Small intestine (tissue), 16 donors: ENCODE measurements at places on chromosomes 16 and 17.

DNA sequence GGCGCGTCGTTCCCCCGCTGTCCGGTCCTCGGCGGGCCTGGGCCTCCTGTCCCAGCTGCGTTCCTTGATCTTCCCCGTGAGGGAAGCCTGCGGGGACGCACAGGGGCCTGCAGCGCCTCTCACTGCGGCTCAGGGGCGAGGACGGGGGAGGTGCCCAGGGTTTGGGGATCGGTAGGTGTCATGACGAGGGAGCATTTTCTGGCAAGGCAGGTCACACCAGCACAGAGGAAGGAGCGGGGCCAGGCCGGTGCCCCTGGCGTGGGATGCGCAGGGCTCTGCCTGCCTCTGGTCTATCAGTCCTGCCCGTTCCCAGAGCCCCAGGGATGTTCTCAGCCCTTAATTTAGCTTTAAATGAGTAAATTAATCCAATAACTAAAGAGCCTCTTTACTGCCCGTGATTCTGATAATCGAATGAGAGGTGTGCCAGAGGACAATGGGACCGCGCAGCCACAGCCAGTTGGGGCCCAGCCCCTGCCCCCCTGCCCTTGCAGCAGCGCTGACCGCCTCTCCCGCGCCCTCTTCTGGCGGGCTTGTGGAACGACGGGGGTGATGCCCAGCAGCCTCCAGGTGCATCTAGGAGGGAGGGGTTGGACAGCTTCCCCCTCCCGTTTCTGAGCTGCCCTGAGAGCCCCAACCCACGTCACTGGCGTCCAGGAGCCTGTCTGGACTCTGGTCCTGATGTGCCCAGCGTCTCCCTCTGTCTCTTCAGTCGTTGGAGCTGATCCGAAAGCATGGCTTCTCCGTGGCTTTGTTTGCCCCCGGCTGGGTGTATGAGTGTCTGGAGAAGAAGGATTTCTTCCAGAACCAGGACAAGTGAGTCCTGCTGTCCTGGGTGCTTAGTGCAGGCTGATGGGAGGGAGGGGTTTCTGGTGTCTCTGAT lies 7.9 kb downstream of the ENGASE start:
- peak; percentile 49 for DNase-seq

- no peak for DNase-seq
These were observed 432.7 kb downstream of the SLC39A11 start for GRCh38 chr17:72659811-72660210.

DNA sequence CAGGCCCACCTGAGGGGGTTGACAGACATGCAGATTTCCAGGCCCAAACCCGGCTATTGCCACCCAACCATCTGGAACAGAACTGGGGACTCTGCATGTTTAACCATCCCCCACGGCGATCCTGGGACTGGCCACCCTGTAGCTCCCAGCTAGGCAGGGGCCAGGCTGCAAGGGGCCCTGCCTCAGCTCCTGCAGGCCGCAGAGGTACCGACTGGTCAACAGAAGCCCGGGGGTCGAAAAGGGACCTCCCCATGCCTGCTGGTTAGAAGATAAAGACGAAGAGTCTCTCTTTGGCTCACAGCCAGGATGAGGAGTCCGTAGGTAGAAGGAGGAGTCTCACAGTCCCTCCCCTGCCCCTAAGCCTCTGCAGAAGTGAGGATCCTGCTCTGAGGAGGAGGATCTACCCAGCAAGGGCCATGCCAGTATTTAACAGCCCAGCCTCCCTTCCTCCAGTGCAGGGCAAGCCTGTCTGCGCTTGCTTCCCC lies 223.4 kb upstream of the TNRC6C start:
- DNase-seq: no peak

GRCh38 chr16:85251225-85251760 lies 139.0 kb upstream of the CIBAR2 start:
- no peak for DNase-seq

- DNase-seq: no peak
These were observed 26.4 kb downstream of the DHX38 start for GRCh38 chr16:72120026-72120425.

GRCh38 chr17:48850792-48851323 lies 20.0 kb downstream of the CALCOCO2 start:
- DNase-seq: no peak

- DNase-seq: no peak
These were observed 45.8 kb downstream of the IRF8 start for GRCh38 chr16:85944572-85945423.

- DNase-seq: no peak
These were observed 2.6 kb upstream of the ANKRD40CL start for GRCh38 chr17:50769884-50770283.

- no peak for DNase-seq
These were observed 54.0 kb downstream of the CNGB1 start for GRCh38 chr16:57916735-57917438.

DNA sequence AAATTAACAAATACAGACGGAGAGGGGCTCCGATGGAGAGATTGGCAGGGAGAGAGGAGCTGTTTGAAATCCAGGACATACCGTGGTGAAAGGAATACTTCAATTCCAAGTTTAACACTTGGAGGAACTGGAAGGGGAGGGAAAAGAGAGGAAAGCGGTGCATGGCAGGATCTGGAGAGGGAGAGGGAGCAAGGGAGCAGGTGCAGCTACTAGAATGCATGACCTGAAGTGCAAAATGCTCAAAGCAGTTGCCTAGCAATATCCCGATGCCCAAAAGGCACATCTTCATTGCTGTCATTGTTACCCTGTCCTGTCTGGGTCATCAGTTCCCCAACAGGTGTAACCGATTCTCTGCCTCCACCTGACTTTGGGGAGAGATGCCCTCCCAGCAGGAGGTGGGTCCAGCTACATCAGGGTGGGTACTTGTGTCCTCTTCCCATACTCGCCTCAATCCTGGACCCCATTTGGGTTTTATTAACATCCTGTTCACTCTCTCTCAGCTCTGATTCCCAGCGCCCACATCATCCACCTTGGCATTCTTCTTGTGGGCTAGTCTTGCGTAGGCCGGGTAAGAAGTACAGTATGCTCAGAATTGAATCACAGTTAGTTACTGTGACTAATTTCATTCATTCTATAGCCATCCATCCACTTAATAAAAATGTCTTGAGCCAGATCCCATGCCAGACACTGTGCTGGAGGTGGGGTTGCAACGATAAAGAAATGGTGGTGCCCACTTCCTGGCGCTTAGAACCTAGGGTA lies 37.4 kb upstream of the EMP2 start:
- DNase-seq: no peak

DNA sequence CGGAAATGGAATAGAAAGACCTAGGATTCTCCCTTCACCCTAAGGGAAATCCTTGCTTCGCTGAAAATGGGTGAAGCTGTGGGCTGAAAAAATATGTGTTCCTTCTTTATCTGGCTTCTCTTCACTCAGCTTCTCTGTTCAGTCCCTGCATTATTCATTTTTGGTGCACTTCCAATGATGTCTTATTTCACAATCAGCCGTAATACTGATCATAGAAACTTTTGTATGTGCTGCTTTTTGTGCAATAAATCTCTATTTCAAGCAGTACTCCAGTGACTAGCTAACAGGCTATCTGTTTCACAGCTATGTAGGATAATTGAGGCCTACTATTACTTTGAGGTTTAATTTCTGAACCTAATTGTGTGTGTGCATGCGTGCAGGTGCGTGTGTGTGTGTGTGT lies 144.6 kb downstream of the FOXL1 start:
- no peak for DNase-seq

DNA sequence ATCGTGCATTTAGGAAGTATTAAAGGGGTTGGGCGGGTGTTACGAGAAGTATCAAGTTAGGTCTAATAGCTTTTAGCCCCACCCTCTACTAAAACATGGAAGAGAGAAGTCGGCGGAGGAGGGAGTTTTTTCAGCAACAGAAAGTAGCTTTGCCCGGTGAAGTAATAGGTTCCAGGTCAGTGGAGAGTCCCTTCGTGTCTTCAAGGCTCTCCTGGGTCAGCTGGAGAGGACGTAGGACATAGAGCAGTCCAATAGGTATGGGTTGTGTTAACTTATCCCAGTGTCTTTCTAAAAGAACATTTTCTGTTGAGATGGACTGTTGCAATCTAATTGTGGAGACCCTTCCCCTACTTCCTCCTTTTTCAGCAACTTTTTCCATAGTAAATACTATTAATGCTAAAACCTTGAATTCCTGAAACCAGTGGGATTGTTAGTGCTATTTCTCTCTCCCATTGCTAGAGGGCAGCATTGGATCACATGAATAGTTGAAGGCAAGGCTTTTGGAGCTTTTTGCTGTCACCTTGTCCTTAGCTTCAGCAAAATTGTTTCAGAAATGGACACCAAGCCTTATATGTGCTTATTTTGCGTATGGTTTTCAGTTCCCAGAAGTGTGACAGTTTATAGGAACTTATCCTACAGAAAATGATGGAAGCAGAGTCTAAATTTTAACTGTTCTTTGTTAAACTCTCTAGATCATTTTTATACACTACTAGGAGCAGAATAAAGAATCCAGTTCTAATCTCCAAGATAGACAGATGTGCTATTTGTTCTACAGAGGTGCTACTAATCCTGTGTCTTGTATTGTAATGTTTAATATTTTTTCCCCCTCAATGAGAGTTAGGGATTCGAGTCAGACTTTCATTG lies 38.4 kb downstream of the UTP18 start:
- peak; percentile 33 for DNase-seq

DNA sequence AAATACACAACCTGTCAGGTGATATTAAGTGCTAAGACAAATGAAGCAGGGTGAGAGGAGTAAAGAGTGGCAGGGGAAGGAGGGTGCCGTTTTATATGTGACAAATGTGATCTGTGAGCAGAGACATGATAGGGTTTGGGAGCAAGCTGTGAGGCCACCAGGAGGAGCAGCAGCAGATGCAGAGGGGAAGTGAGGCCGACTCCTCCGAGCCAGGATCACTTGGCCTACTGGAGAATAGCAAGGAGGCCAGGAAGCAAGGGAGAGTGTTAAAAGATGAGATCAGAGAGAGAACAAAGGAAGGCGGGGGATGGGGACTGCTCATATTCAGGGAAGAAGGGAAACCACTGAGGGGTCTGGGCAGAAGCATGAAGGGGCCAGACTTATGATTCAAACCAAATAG lies 129.4 kb downstream of the TANGO6 start:
- peak; percentile 34 for DNase-seq

GRCh38 chr16:87561200-87562105 lies 40.9 kb upstream of the JPH3 start:
- no peak for DNase-seq

DNA sequence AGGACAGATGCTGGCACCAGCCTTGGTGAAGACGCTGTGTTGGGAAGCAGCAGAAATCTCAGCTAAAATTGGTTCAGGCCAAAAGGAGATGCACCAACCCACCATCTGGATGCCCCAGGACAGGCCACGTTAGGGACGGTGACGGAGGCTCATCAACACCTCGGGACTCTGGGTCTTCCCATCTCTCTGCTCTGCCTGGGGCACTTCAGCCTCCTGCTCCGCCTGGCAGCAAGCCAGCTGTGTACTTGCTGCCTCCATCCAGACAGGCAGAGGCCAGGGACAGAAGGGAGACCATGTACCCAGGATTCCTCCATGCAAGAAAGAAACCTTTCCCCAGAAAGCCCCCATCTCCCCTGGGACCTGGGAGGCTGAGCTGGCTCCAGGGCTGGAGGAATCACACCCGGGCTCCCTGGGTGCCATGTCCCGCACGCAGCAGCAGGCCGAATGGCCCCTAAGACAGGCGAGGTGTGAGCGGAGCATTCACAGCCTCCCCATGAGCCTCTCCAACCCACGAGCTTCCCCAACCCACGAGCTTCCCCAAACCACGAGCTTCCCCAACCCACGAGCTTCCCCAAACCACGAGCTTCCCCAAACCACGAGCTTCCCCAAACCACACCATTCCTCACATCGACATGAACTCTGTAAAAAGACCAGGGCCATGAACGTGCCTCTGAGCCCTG lies 274.5 kb downstream of the C16orf95 start:
- DNase-seq: no peak

- DNase-seq: no peak
These were observed 2.0 kb upstream of the THUMPD1 start for GRCh38 chr16:20743591-20743990.

- DNase-seq: no peak
These were observed 69.2 kb upstream of the KIFC3 start for GRCh38 chr16:57871456-57871855.

DNA sequence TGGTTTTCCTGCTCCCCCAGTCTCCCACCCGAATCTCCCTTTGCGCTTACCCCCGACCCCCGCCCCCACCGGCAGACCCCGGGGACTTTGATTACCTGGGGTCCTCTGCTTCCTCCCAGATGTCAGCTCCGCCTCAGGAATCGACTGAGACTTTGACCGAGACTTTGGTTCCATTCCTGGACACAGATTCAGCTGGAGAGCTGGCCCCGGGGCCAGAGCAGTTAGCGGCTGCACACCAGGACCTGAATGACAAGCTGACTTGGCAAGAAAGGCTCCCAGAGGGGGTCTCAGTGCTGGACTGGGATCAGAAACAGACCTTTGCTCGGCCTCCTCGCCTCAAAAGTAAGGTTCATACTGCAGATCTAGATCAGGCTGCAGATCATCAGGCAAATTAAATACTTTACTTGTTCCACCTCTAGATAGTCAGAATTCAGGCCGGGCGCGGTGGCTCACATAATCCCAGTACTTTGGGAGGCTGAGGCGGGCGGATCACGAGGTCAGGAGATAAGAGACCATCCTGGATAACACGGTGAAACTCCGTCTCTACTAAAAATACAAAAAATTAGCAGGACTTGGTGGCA lies 60.3 kb upstream of the FBXO47 start:
- peak; percentile 54 for DNase-seq

- peak; percentile 72 for DNase-seq
These were observed 156.0 kb downstream of the CDH13 start for GRCh38 chr16:82782715-82783251.

- no peak for DNase-seq
These were observed 13.1 kb downstream of the COG4 start for GRCh38 chr16:70510216-70510615.

GRCh38 chr16:31869511-31870201 lies 4.0 kb upstream of the ZNF267 start:
- peak; percentile 55 for DNase-seq

- no peak for DNase-seq
These were observed 15.8 kb upstream of the NDUFAB1 start for GRCh38 chr16:23611936-23612335.

DNA sequence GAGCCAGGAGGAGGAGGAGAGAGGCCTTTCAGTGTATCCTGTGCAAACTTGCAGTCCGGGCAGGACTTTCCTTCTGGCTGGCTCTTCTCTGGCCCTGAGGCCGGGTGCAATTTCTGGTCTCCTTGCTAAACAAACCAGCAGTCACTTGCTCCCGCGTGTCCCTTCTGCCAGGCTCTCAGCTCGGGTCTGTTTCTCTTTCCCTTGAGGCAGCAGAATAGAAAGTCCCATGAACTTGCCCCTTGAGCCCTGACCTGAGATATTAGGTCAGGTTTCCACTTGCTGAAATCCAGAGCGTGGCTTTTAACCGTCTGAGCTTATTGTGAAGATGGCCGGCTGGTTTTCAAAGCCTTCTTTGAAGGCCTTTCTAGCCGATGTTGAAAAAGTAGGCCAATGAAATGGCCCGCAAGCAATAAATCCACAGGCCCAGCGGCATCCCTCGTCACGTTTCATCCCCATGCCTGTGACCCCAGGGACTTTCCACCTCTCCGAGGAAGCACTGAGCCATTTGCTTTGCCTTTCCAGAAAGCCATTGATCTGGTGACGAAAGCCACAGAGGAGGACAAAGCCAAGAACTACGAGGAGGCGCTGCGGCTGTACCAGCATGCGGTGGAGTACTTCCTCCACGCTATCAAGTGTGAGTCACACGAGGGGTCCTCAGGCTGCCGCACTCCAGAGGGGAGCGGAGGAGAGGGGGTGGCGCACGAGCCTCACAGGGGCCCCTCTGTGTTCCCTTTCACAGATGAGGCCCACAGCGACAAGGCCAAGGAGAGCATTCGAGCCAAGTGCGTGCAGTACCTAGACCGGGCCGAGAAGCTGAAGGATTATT lies 4.5 kb downstream of the VPS4A start:
- no peak for DNase-seq
